ENCODE measurements at places on chromosomes 11 and 22. TPM values are rescaled to one million over a fixed set of nuclear protein-coding genes. Genes with fewer than 3 reads are reported as not detected.

GRCh38 chr11:68928136-68928880 is 24.6 kb downstream of the IGHMBP2 start:
- peaks cover 8% of the 10 kb centered on the region for H3K27me3 ChIP-seq
- peaks cover 4% of the 10 kb centered on the region for H3K4me1 ChIP-seq
- H3K27ac ChIP-seq, result no peak overlapping the region
- DNase-seq, result no peak
- peaks cover 39% of the 10 kb centered on the region for H3K36me3 ChIP-seq

GRCh38 chr11:83033972-83034672 is 37.6 kb downstream of the RAB30 start:
- peaks cover 10% of the 10 kb centered on the region for H3K27me3 ChIP-seq
- H3K4me3 ChIP-seq, result peak overlapping the region; percentile 84
- H3K27ac ChIP-seq, result peak overlapping the region; percentile 94
- peak; percentile 35 for DNase-seq
- H3K4me1 ChIP-seq, result peaks cover 55% of the 10 kb centered on the region

- no peak for DNase-seq
- no peaks in the 10 kb centered on the region for H3K4me1 ChIP-seq
- peaks cover 7% of the 10 kb centered on the region for H3K27me3 ChIP-seq
- no peaks in the 10 kb centered on the region for H3K36me3 ChIP-seq
These were observed 15.3 kb downstream of the TTLL12 start for GRCh38 chr22:43171607-43172006.

GRCh38 chr11:117382746-117383145 is 55.1 kb downstream of the CEP164 start:
- H3K4me1 ChIP-seq, result peaks cover 10% of the 10 kb centered on the region
- H3K27ac ChIP-seq, result no peak overlapping the region
- no peak for DNase-seq
- H3K36me3 ChIP-seq, result no peaks in the 10 kb centered on the region
- H3K4me3 ChIP-seq, result no peak overlapping the region
- H3K27me3 ChIP-seq, result peaks cover 2% of the 10 kb centered on the region

DNA sequence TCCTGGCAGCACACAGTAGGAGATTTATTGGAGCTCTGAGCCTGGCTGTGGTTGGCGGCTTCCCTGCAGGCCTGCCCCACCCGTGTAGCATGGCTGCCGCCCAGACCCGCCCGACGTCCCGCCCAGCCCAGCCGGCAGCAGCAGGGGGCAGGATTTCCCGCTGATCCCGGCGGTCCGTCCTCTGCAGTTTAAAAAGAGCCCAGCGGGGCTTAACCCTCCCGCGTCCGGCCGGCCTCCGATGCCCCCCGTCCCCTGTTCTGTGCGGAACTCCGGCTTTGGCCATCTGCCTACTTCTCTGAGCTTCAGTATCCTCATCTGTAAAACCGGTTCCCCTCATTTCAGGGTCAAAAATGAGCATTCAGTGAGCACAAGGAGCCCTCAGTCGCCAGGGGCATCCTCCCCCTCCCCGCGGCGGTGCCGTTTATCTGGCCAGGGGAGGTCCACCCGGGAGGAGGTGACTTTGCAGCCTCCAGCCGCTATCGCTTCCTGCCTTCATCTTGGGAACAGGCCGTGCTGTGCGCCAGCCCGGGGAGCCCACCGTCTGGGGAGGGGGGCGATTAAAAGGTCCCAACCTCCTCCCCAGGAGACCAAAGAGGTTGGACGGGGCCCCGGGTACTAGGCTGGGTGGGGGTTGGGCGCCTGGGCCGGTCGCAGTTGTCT is at the start of gene GAS2L1:
Gene GAS2L1, plus strand, starts transcription at position 476 of the 660 bp plus-strand sequence. CDS start 1,456 bp downstream, outside the sequence.
- peak within 1 kb of the TSS; percentile 88 for H3K27ac ChIP-seq
- peak; percentile 92 for DNase-seq
- H3K4me1 ChIP-seq, result peaks cover 6% of the 10 kb centered on the region
- H3K27me3 ChIP-seq, result peaks cover 3% of the 10 kb centered on the region
- peak within 1 kb of the TSS; percentile 89 for H3K4me3 ChIP-seq
- H3K36me3 ChIP-seq, result no peaks in the 10 kb centered on the region

- H3K4me3 ChIP-seq, result no peak overlapping the region
- peaks cover 2% of the 10 kb centered on the region for H3K27me3 ChIP-seq
- H3K36me3 ChIP-seq, result no peaks in the 10 kb centered on the region
- H3K4me1 ChIP-seq, result no peaks in the 10 kb centered on the region
- DNase-seq, result no peak
- H3K27ac ChIP-seq, result no peak overlapping the region
These were observed 11.6 kb upstream of the OOSP4B start for GRCh38 chr11:60005360-60005759.

- no peaks in the 10 kb centered on the region for H3K36me3 ChIP-seq
- no peak overlapping the region for H3K27ac ChIP-seq
- no peak for DNase-seq
- no peaks in the 10 kb centered on the region for H3K4me1 ChIP-seq
These were observed 31.1 kb downstream of the RPL3 start for GRCh38 chr22:39288135-39288898.

GRCh38 chr11:72637926-72638325 is 36.3 kb downstream of the PDE2A start:
- H3K27ac ChIP-seq, result no peak overlapping the region
- no peak for DNase-seq
- H3K4me3 ChIP-seq, result no peak overlapping the region
- H3K36me3 ChIP-seq, result no peaks in the 10 kb centered on the region

The DDX6 gene
- total RNA-seq, result 188 TPM

The OR8G5 gene
- not detected for total RNA-seq

The GLB1L3 gene
- 0.83 TPM for total RNA-seq

The APBB1 gene
- total RNA-seq, result 142 TPM

The TBX10 gene
- not detected for total RNA-seq

The UBE2L3 gene
- total RNA-seq, result 55.9 TPM

The SLC35F2 gene
- 3.5 TPM for total RNA-seq
